ENCODE measurements at places on chromosomes 1 and 21.

DNA sequence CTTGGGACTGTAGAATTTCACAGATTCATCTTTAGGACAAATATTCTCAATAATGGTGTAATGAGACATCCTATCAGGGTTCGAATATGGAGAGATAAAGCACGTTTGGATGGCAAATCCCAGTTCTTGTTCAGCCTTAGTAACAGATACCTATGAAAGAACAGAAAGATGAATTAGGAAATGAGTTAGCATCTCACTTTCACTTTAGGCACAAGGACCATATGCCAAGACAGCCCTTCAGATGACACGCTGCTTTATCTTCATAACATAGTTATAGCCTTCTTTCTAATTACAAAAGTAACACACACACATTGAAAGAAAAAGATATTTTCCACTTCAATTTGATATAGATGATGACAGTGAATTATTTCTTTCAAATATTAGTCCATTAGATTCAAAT, 173.6 kb downstream of the TGFBR3 start:
- no peak for DNase-seq

DNA sequence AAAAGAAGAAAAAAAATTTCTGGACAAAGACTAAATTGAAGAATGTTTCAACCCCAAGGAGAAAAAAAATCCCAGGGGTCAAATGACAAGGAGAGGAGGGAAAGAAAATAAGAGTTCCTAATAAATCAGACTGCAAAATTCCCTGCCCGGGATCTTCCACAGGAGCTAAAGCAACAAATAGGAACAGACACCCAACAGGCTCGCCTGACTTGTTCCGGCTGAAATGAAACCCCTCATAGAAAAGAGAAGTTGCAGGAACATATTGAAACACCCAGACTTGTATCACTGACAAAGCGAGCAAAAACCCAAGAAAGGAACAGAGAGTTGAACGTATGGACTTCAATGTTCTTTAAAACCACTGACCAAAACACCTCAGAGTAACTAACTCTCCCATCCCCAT, 123.0 kb downstream of the TIAM1 start:
- no peak for DNase-seq

- DNase-seq, result no peak
Measured at GRCh38 chr1:25036117-25036546, 106.1 kb upstream of the RUNX3 start.

DNA sequence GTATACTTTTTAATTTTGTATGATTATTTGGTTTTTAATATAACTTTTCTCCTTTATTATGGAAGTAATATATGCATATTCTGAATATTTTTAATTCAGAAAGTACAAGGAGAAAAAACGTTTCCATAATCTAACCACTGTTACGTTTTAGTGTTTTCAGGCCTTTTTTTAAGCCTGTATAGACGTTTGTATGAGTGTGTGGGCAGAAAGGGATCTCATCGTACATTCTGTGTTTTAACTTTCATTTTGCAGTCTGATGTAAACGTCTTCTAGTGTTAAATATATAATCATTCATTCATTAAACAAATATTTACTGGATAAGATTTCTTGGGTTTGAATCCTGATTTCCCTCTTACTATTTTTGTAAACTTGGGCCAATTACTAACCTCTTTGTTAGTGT, 38.0 kb upstream of the PLEKHO1 start:
- no peak for DNase-seq

- DNase-seq, result no peak
Measured at GRCh38 chr1:169925505-169926482, 32.1 kb upstream of the SCYL3 start.

DNA sequence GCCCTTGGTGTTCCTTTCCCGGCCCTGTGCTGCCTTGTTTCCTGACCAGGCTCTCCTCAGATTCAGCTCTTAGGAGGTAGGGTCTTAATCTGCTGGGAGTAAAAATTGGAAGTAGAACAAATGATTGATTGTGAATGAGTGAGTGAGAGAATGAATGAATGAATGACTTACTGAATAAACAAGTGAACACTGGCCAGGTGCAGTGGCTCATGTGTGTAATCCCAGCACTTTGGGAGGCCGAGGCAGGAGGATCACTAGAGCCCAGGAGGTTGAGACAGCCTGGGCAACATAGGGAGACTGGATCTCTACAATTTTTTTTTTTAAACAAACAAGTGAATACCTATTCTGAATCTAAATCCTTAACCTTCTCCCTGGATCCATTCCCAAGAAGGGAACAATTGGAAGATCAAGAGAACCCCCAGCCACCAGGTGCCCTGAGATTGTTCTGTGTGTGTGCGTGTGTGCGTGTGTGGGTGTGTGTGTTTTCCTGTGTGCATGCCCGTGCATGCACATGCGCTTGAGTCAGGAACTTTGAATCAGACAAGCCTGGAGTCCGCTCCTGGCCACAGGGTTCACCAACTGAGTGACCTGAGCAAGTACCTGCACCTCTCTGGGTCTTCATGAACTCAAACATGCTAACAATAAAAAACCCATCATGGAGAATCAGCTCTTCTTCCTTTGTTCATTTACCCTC, 24.3 kb upstream of the CITED4 start:
- DNase-seq, result no peak

- DNase-seq, result no peak
Measured at GRCh38 chr1:101360506-101360905, 123.7 kb downstream of the S1PR1 start.

DNA sequence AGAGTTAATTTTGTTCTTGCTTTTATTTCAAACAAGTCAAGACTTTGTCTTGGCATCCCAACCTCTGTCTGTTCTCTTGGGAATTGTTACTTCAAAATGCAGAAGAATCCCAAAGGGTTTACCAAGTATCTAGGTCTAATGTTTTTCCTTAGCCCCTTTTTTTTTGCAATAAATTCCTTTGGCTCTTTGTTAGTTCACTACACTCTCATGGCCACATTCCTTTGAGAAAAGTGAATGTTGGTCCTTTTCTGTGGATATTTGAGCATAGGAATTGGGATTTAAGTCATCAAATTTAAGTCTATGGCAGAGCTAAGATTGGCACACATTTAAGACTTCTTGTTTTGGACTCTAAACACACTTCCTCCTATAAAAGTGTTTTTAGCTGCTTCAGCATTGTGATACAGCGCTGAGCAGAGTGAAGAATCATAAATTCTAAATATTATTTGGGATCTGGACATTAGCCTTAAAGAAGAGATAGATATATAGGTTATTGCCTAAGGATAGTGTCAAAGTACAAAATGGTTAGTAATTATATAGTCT, 1.9 kb downstream of the BTF3L4 start:
- no peak for DNase-seq

All from effector CD4-positive, alpha-beta T cell (primary cell).